ENCODE measurements at places on chromosomes 7 and 10. TPM values are rescaled to one million over a fixed set of nuclear protein-coding genes. Genes with fewer than 3 reads are reported as not detected.
A peak's percentile ranks its signal among the peaks of the same experiment; 100 is the strongest.

The WDFY4 gene
- polyA plus RNA-seq, result 1.7 TPM

The PWWP2B gene
- 12.9 TPM for polyA plus RNA-seq

The LLCFC1 gene
- not detected for polyA plus RNA-seq

The IMMP2L gene
- 52.1 TPM for polyA plus RNA-seq

The PPP1R3C gene
- polyA plus RNA-seq, result 13.6 TPM

The NCAPG2 gene
- polyA plus RNA-seq, result 1.3 TPM

The SPDYE6 gene
- polyA plus RNA-seq, result not detected

GRCh38 chr10:100019787-100020141 is 10.0 kb upstream of the DNMBP start:
- H3K27me3 ChIP-seq, result no peaks in the 10 kb centered on the region
- no peaks in the 10 kb centered on the region for H3K36me3 ChIP-seq
- H3K4me1 ChIP-seq, result no peaks in the 10 kb centered on the region
- DNase-seq, result peak; percentile 56
- H3K27ac ChIP-seq, result no peak overlapping the region

- DNase-seq, result no peak
- peaks cover 2% of the 10 kb centered on the region for H3K27me3 ChIP-seq
- H3K4me3 ChIP-seq, result no peak overlapping the region
- H3K27ac ChIP-seq, result no peak overlapping the region
- H3K36me3 ChIP-seq, result no peaks in the 10 kb centered on the region
- H3K4me1 ChIP-seq, result no peaks in the 10 kb centered on the region
Observed at GRCh38 chr10:49661140-49661856, 18.2 kb upstream of the C10orf53 start.

GRCh38 chr10:3672220-3672619 is 112.8 kb downstream of the KLF6 start:
- no peak overlapping the region for H3K27ac ChIP-seq
- H3K27me3 ChIP-seq, result no peaks in the 10 kb centered on the region
- no peak for DNase-seq
- no peaks in the 10 kb centered on the region for H3K4me1 ChIP-seq
- H3K36me3 ChIP-seq, result no peaks in the 10 kb centered on the region

GRCh38 chr10:67259319-67259929 is 333.6 kb downstream of the LRRTM3 start:
- no peak for DNase-seq
- no peaks in the 10 kb centered on the region for H3K4me1 ChIP-seq
- H3K27ac ChIP-seq, result peak overlapping the region; percentile 45
- peak overlapping the region; percentile 40 for H3K4me3 ChIP-seq
- no peaks in the 10 kb centered on the region for H3K36me3 ChIP-seq

- no peak overlapping the region for H3K4me3 ChIP-seq
- no peak overlapping the region for H3K27ac ChIP-seq
- DNase-seq, result no peak
- no peaks in the 10 kb centered on the region for H3K27me3 ChIP-seq
Observed at GRCh38 chr7:11957956-11958355, 126.0 kb upstream of the THSD7A start.

DNA sequence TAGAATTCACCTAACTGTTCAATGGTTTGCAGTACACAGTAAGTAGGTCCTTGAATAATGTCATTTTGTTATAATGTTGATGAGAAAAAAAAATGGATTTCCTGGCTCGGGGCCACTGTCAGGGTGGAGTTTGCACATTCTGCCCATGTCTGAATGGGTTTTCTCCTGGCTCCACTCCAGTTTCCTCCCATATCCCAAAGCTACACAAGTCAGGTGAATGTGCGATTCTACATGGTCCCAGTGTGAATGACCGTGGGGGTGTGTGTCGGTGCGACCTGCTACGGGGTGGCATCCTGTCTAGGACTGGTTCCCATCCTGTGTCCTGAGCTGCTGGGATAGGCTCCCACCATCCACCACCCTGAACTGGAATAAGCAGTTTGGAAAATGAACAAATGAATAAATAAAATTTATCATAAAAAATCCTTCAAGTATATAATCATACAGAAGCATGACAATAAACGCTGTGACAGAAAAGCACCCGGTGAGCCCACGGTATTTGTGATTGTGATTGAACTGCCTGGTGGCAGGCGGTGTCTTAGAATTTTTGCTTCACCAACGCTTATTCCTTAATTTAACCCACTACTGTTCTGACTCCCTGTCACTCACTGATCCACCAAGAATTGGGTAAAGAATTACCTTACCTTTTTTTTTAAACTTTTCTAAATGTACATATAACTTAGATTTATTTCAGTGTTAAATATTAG is 114.1 kb downstream of the ICA1 start:
- no peak overlapping the region for H3K27ac ChIP-seq
- peaks cover 38% of the 10 kb centered on the region for H3K4me1 ChIP-seq
- no peaks in the 10 kb centered on the region for H3K27me3 ChIP-seq
- H3K4me3 ChIP-seq, result no peak overlapping the region

- no peaks in the 10 kb centered on the region for H3K27me3 ChIP-seq
- H3K27ac ChIP-seq, result peak overlapping the region; percentile 9
- no peaks in the 10 kb centered on the region for H3K36me3 ChIP-seq
- peaks cover 19% of the 10 kb centered on the region for H3K4me1 ChIP-seq
- peak overlapping the region; percentile 9 for H3K4me3 ChIP-seq
Observed at GRCh38 chr10:5628451-5629302, 37.7 kb downstream of the ASB13 start.

- no peaks in the 10 kb centered on the region for H3K27me3 ChIP-seq
- DNase-seq, result no peak
- no peak overlapping the region for H3K27ac ChIP-seq
- no peaks in the 10 kb centered on the region for H3K36me3 ChIP-seq
- no peak overlapping the region for H3K4me3 ChIP-seq
Observed at GRCh38 chr10:93138113-93138870, 64.6 kb downstream of the CYP26A1 start.

DNA sequence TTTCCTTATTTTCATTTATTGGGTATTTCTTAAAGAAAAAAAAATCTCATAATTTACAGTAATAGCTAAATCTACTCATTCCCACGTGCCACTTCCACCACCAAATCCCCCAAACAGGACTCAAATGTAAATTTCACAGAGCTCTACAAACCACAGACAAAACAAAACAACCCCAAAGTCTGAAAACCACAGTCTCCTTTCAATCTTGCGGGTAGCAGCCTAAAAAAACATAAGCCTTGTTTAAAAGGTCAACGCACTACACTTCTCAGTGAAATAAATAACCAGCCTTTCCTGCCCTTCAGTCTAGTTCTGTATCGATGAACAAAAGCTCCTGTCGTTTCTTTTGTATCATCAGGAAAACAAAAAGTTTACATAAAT is 121.8 kb upstream of the AFAP1L2 start:
- H3K27me3 ChIP-seq, result no peaks in the 10 kb centered on the region
- no peak for DNase-seq
- no peaks in the 10 kb centered on the region for H3K36me3 ChIP-seq
- peaks cover 3% of the 10 kb centered on the region for H3K4me1 ChIP-seq

DNA sequence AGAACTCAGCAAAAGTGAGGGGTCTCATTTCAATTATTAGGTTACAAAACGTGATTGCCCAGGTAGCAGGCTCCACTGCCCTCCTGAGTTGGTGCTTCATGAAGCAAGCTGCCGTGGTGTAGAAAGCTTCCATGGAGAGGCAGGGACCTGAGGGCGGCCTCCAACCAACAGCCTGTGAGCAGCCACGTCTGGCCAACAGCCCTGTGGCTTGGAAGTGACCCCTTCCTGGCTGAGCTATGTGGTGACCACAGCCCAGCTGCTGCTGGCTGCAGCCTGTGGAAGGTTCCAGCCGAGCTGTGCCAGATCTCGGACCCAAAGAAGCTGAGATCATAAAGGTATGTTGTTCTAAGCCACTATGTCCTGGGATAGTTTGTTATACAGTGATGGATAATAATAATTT is 122.5 kb upstream of the KLF6 start:
- H3K27me3 ChIP-seq, result no peaks in the 10 kb centered on the region
- H3K36me3 ChIP-seq, result no peaks in the 10 kb centered on the region
- H3K4me1 ChIP-seq, result no peaks in the 10 kb centered on the region
- no peak for DNase-seq

DNA sequence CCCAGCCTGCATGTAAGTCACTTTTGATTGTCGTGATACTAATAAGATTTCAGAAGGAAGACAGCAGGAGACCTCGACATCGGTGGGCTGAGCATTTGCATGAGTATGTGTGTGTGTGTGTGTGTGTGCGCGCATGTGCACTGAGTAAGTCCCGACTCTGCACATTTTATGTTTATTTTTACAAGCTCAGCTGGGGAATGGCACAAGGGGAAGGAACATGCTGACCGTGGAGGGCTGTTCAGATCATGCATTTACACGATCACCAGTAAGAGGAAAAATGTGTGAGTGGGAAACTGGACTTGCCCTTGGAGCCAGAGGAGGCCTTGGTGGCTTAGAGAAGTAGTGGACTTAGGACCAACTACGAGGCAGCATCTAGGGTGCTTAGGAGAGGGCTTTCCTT is 41.3 kb downstream of the IL2RA start:
- DNase-seq, result no peak
- H3K4me3 ChIP-seq, result no peak overlapping the region
- H3K36me3 ChIP-seq, result no peaks in the 10 kb centered on the region
- no peaks in the 10 kb centered on the region for H3K27me3 ChIP-seq
- no peaks in the 10 kb centered on the region for H3K4me1 ChIP-seq
- H3K27ac ChIP-seq, result no peak overlapping the region

- no peak for DNase-seq
- no peak overlapping the region for H3K4me3 ChIP-seq
- H3K4me1 ChIP-seq, result no peaks in the 10 kb centered on the region
- no peaks in the 10 kb centered on the region for H3K27me3 ChIP-seq
- H3K27ac ChIP-seq, result no peak overlapping the region
- H3K36me3 ChIP-seq, result no peaks in the 10 kb centered on the region
Observed at GRCh38 chr10:124614003-124614659, 130.0 kb downstream of the FAM53B start.

DNA sequence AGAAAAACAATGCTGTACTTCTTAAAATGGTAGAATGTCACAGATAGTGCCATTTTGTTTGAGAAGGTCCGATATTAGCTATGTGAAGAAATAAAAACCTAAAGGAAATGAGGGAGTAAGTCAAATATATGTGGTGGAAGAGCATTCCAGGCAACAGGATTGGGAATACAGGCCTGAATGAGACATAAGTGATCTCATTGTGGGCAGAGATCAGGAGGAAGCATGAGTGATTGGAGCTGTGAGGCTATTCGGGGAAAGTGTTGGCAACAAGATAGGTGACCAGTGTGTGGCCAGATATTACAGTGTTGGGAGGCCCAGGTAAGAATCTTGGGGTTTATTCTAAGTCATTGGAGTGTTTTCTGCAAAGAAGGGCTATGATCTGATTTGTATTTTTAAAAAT is 41.3 kb upstream of the AGMO start:
- no peaks in the 10 kb centered on the region for H3K27me3 ChIP-seq
- no peak overlapping the region for H3K27ac ChIP-seq
- H3K36me3 ChIP-seq, result no peaks in the 10 kb centered on the region
- H3K4me3 ChIP-seq, result no peak overlapping the region
- no peaks in the 10 kb centered on the region for H3K4me1 ChIP-seq

DNA sequence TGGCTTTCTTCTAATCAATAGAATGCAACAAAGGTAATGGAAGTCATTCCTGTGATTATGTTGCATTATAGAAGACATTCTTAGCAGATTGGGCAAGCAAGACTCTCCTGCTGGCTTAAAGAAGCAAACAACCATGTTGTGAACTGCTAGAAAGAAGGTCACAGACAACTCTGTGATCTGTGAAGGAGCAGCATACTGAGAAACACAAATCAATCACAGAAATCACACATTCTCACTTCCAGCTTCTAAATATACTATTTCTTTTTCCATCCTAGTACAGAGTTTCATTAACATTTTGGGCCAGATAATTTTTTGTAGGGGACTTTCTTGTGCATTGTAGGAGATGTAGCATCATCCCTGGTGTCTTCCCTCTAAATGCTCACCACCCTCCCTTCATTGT is 28.0 kb upstream of the PALS2 start:
- H3K27me3 ChIP-seq, result no peaks in the 10 kb centered on the region
- no peak for DNase-seq
- H3K4me1 ChIP-seq, result no peaks in the 10 kb centered on the region
- no peaks in the 10 kb centered on the region for H3K36me3 ChIP-seq
- H3K27ac ChIP-seq, result no peak overlapping the region

DNA sequence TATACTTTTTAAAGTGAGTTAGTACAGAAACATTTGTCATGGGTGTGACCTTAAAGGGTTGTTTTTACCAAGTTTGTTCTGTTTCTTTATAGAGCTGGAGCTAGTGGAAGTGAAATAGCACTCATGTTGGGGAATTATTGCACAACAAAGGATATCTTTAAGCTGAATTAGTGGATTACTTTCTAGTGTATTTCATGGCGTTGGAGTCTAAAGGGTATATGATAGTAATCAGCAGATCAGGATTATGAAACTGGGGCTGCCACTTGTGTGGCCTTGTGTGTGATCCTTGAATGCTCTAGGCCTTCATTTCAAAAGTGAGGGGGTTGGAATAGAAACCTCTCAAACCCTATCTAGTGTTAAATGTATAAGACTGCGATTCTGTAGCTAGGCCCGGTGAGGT is 123.6 kb downstream of the LYZL1 start:
- no peak overlapping the region for H3K27ac ChIP-seq
- peaks cover 16% of the 10 kb centered on the region for H3K4me1 ChIP-seq
- DNase-seq, result no peak
- H3K27me3 ChIP-seq, result no peaks in the 10 kb centered on the region

DNA sequence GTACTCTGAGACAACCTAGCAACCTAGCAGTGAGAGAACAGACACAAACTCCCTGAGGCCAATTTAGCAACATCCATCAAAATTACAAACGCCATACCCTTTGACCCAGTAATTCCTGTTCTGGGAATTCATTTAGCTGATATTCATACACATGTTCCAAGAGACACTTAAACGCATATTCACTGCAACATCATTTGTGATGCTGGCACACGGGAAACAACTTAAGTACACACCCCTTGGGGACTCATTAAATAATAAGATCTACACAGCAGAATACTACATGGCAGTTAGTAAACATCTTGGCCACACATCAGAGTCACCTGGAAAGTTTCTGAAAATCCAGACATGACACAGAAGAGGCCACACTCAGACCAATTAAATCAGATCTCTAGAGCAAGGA is 17.6 kb downstream of the NUDCD3 start:
- no peaks in the 10 kb centered on the region for H3K36me3 ChIP-seq
- no peak overlapping the region for H3K4me3 ChIP-seq
- no peak overlapping the region for H3K27ac ChIP-seq
- H3K27me3 ChIP-seq, result no peaks in the 10 kb centered on the region

Data from kidney (tissue), 22 donors.